ENCODE measurements at places on chromosomes 3 and 15.
A peak's percentile ranks its signal among the peaks of the same experiment; 100 is the strongest.

GRCh38 chr3:143339451-143339850 lies 219.9 kb downstream of the CHST2 start:
- no peak for DNase-seq

GRCh38 chr15:71485094-71485693 lies 325.2 kb upstream of the NR2E3 start:
- DNase-seq = no peak

DNA sequence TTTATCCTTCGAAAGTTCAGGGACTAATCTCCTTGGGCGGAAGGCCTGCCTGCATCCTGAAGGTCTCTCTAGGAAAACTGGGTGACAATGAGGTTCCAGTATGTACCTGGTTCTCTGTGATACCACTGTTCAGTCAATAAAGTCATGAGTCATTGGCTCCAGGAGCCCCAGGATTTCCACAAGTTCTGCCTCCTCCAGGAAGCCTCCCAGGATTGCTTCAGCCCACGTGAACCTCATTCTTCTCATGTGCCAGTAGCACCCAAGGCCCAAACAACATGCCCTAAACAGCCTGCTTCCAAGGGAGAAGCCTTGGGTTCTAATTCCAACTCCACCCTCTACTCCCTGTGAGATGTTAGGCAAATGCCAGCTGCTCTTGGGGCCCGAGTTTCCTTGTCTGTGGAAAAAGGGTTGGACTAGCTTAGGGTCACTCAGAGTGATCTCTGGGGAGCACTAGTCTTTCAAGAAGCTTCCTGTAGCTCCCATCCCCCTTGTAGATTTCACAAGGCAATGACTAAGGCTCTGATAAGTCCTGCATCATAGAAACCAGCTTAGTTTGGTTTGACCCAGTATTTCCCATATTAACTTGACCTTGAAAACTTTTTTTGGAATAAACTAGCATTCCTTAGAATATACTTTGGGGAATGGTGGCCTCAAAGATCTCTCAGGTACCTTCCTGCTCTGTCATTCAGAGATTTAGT lies 118.3 kb upstream of the ATP2B2 start:
- DNase-seq = no peak

GRCh38 chr15:74830868-74831267 lies 4.4 kb downstream of the CPLX3 start:
- peak; percentile 82 for DNase-seq

DNA sequence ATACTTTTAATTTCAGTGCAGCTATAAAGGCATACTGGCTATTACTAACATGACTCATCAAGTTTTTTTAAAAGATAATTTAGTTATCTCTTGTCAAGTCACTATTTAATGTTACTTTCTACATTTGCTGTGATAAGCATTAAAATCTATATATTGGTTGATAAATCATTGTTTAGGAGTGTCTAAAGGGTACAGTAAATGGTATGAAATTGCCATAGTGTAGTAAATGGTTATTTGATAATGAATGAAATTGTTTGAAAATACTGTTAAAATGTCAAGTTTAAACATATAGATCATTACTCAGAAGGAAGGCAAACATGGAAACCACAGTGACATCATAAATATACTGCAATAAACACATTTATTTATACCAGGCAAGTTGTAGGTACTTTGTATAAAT lies 13.2 kb upstream of the BNIP2 start:
- no peak for DNase-seq
